Stomach (tissue), 19 donors: ENCODE measurements at places on chromosomes 13 and 19.

DNA sequence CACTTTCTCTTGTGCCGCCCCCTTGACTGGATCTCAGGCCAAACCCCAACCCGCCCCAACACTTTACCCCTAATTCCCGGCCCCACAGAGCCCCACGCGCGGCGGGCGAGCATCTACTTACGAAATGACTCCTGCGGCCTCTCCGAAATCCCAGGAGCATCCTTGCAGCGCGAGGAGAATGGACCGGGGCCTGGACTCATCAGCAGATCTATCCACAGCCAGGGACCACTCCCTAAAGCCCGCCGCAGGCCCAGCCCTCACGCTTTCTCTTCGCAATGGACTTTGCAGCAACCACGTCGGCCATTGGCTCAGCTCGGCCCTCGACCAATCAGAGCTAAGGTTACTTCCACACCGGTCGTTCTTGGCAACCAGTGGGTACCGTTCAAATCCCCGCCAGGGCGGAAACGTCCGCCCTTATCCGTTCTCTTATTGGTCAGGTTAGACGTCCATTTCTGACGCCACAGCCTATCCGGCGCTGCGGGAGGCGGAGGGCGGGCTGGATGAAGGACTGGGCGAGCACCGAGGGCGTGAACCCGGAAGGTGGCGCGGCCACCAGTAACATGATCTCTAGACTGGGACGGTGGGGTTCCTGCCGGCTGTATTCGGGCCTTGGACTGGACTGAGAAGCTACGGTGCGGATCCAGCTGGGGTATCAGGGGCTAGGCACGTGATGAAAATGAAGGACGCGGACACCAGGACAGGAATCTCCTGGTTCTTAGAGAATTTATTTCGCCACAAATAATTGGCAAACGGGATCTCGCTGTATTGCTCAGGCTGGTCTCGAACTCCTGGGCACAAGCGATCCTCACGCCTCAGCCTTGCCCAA lies at the start of the genes CEP89 and FAAP24:
TSS of gene CEP89 (minus strand) at position 244 of the 826 bp plus-strand sequence. CDS start at position 160, 84 bp downstream.
TSS of gene FAAP24 (plus strand) at position 528 of the 826 bp plus-strand sequence. CDS start 955 bp downstream, outside the sequence.
- peak; percentile 99 for DNase-seq

- peak; percentile 78 for DNase-seq
Observed at GRCh38 chr19:1237027-1237659, 662 bp downstream of the CBARP start.

- DNase-seq = peak; percentile 62
Observed at GRCh38 chr19:36574741-36575140, 1.6 kb upstream of the ZNF529 start.

DNA sequence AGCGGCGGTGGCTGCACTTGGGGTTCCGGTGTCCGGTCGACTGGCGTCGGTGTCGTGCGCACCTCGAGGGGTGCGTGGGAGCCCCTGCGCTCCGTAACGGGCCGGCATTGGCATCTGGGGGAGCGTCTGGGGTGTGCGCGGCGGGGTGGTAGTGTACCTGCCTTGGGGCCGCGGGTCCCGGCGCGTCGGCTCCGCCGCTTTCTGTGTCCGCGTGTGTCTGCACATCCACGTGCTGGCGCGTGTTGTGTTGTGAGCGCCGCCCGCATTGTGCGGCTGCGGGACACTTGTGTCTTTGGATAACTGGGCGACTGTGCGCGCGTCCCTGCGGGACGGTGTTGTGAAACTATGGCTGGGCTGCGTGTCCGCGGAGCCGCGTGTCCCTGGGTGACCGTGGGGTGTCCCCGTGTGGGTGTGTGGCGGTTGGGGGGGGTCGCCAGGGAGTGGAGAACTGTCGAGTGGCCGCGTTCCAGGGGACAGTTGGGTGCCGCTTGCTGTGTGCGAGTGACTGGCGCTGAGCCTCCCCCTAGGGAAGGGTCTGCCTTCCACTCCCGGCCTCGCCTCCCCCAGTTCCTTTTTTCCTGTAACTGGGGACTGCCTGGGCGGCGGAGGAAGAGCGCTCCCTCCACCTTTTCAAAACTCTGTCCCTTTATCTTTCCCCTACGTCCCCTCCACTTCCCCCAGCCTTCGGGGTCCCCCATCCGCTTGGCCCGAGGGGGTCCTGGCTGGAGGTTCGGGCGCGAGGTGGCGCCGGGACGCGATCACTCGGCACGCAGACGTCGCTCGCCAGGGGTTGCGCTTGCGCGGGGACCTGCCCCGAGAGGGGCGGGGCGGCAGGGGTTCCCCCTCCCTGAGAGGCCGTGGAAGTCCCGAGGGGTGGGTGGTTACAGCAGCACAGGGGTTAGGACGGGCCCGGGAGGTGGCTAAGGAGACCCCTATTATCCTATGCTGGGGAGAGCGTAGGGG lies 5.7 kb upstream of the NFIC start:
- peak; percentile 66 for DNase-seq

GRCh38 chr19:58558066-58558622 lies at the start of gene UBE2M:
Gene UBE2M, minus strand, starts transcription at chr19:58558611. Its CDS starts 230 bp downstream, at chr19:58558381.
- peak; percentile 63 for DNase-seq

DNA sequence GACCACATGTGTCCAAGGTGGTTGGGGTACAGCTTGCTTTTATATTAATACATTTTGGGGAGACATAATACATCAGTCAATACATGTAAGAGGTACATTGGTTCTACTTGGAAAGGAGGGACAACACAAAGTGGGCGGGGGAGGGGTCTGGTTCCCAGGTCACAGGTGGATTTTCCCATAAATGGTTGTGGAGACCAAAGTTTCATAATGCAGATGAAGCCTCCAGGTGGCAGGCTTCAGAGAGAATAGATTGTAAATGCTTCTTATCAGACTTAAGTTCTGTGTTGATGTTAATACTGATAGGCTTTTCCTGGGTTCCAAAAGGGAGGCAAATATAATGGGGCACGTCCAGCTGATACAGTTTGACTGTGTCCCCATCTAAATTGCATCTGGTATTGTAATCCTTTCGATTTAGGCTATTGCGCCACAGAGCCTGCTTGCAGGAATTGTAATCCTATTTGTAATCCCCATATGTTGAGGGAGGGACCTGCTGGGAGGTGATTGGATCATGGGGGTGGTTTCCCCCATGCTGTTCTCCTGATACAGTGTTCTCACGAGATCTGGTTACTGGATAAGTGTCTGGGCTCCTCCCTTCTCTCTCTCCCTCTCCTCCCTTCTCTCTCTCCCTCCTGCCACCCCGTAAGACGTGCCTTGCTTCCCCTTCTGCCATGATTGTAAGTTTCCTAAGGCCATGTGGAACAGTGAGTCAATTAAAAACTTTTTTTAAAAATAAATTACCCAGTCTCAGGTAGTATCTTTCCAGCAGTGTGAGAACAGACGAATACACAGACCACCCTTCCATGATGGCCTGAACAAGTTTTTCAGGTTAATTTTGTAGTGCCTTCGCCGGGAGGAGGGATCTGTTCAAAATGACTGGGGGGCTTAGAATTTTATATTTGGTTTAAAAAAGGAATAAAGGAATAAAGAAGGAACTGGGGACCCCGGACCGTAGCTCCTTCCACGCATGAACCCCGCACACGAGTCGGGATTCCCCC lies 44.9 kb downstream of the ZNF823 start:
- DNase-seq = peak; percentile 59

DNA sequence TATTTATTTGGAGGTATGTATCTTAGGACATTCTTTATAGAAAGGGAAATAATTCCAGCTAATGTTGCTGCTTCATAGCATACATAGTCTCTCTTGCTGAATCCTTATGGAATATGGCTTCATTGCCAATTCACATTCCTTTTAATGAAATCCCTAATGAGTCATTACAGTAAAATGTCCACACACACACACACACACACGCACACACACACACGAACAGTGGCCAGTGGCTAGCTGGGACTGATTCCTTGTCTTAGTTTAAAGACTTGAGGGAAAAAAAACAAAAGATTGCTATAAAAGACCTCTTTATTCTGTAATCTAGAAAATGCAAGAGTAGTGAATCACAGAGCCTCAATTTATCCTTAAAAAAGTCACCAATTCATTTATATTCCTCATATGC lies 301.6 kb downstream of the SLITRK6 start:
- no peak for DNase-seq
